Left lung (tissue), 14 donors: ENCODE measurements at places on chromosomes 7 and 10. TPM values are rescaled to one million over a fixed set of nuclear protein-coding genes. Genes with fewer than 3 reads are reported as not detected.

- no peaks in the 10 kb centered on the region for H3K4me1 ChIP-seq
- no peaks in the 10 kb centered on the region for H3K27me3 ChIP-seq
- no peak overlapping the region for H3K4me3 ChIP-seq
- H3K27ac ChIP-seq = no peak overlapping the region
These were observed 316.0 kb downstream of the GFRA1 start for GRCh38 chr10:115957012-115957399.

GRCh38 chr10:62015994-62016393 is 114.5 kb downstream of the ARID5B start:
- DNase-seq = no peak
- H3K36me3 ChIP-seq = peaks cover 4% of the 10 kb centered on the region
- no peak overlapping the region for H3K27ac ChIP-seq
- H3K4me3 ChIP-seq = no peak overlapping the region

GRCh38 chr7:48107926-48108472 is 18.9 kb downstream of the UPP1 start:
- H3K4me3 ChIP-seq = no peak overlapping the region
- peaks cover 70% of the 10 kb centered on the region for H3K36me3 ChIP-seq
- no peak for DNase-seq
- H3K27me3 ChIP-seq = no peaks in the 10 kb centered on the region
- H3K4me1 ChIP-seq = no peaks in the 10 kb centered on the region

DNA sequence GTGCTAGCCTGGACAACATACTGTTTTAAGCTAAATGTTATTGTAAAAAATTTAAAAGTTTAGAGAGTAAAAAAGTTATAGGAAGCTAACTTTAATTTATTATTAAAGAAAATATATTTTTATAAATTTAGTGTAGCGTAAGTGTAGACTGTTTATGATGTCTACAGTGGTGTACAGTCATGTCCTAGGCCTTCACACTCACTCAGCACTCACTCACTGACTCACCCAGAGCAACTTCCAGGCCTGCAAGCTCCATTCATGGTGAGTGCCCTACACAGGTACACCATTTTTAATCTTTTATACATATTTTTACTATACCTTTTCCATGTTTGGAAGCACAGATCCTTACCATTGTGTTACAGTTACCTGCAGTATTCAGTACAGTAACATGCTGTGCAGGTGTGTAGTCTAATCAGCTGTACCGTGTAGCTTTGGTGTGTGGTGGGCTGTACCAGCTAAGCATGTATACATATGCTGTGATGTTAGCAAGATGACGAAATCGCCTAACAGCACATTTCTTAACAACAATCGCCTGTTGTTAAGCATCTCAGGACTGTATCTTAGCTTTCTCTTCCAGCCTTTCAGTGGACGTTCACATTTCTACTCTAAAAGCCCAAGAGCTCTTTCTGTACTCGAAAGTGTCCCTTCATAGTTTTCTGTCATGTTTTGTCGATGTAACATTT is 12.5 kb downstream of the RNF32 start:
- no peak for DNase-seq
- H3K4me1 ChIP-seq = no peaks in the 10 kb centered on the region
- no peak overlapping the region for H3K4me3 ChIP-seq
- no peaks in the 10 kb centered on the region for H3K27me3 ChIP-seq
- H3K36me3 ChIP-seq = no peaks in the 10 kb centered on the region

- no peak overlapping the region for H3K4me3 ChIP-seq
- no peaks in the 10 kb centered on the region for H3K27me3 ChIP-seq
- DNase-seq = no peak
- no peaks in the 10 kb centered on the region for H3K36me3 ChIP-seq
These were observed 135.2 kb downstream of the DIP2C start for GRCh38 chr10:554182-554848.

RPEL1 gene
- total RNA-seq = 0.12 TPM

OR6B1 gene
- total RNA-seq = not detected
